ENCODE measurements at places on chromosomes 7 and 10.

- no peak for DNase-seq
These were observed 16.8 kb downstream of the UBE2D4 start for GRCh38 chr7:43942997-43943396.

DNA sequence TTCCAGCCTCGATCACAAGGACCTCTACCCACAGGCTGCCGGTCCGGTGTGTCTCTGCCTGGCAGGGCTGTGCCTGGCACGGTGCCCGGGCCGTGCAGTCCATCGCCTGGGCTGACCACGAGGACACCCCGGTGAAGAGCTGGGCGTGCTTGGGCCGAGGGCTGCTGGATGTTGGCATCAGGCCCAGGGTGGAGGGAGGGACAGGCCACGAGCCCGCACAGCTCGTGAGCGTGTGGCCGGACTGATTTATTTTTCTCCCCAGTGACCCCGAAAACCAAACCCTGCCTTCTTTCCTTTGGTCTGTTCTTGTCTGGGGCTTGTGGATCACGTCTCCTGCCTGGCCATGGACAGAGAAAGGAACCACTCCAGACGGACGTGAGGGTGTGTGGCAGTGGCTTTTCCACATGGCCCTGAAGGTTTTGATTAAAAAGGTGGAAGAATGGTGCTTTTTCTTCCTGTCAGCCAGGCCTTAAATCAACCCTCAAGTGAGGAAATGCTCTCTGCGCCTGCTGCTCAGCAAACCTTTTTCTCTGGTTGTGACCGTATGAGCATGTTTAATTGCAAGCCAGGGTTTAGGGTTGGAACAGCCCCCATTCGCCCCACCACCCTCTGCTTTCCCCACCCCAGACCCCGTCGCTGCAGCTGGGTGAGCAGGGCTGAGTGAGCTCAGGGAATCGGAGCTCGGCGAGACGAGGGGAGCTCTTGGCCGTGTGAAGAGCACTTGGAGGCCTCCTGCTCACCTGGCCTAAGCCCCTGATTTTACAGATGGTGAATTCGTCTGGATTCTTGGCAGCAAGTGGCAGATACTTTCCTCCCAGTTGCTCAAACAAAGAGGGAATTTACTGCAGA, 130.1 kb downstream of the RGS10 start:
- no peak for DNase-seq

DNA sequence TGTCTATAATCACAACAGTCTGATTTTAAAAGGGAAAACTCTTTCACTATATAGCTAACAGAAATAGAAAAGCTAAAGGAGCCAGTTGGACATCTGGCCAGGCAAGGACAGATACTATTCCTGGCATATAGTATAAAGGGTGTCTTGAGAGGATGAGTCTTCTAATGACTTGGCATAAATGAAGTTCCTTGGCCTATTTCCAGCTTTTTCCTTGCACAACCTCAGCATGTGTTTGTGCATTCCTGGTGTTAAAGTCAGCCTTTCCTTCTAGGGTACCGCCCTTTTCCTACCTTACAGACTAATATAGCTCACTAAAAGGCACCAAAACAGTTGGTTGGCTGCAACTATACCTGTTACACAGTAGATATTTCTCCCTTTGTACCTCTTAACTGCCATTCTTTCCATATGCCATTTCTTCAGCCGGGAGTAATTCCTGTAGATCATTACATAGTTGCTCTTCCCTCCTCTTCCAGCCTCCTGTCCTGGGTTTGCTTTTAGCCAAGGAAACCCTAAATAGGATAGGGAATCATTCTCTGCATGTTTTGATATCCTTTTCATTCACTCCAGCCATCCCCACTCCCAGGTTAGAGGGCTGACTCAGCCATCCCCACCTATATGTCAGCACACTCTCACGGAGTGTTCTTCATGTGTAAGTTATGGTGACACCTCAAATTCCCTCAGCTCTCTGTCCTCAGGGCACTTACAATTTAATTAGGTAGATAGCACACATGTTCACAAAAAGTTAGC, 102.1 kb upstream of the MDFIC start:
- no peak for DNase-seq

DNA sequence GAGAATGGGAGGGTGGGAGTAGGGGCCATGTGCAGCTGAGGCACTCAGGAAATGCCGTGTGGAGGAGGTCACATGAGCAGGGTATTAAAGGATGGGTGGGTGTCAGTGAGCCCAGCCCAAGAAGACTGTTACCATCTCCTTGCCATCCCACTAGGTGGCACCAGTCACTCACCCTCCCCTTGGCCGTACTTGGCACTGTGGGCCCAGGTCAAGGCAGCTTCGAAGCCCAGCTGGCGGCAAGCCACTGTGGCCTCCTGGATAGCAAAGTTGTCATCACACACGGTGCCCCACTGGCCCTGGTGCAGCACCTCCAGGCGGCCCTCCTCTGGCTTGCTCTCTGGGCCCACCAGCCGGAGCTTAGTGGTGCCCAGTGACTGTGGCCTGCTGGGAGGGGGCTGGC, 5.4 kb downstream of the LOXL4 start:
- DNase-seq: no peak

GRCh38 chr10:117477961-117478670, 64.4 kb upstream of the EMX2 start:
- no peak for DNase-seq

Data from stimulated activated CD8-positive, alpha-beta memory T cell treated with anti-CD3 and anti-CD28 coated beads, Interleukin-15, amount 100 ng/mL, for 1 hour (primary cell).